ENCODE measurements at places on chromosomes 1 and 21.

- DNase-seq, result no peak
Measured at GRCh38 chr1:91523482-91523881, 22.8 kb downstream of the CDC7 start.

- no peak for DNase-seq
Measured at GRCh38 chr1:12457771-12458170, 160.2 kb downstream of the DHRS3 start.

DNA sequence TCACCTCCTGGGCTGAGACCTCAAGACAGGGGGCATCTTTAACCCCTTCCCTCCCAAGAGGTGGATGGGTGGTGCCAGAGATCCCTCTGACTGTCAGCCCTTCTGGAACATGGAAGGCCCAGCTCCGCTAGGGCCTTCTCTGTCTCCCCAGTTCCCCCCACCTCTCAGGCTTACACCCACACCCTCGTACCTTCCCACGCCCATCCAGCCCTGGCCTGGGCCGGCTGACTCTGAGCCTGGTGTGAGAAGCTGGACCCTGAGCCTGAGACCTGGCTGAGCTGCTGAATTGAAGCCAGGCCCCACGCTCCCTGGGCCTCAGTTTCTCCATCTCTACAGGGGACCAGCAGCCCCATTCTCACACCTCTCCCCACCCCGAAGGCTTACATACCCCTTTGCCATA is 5.4 kb downstream of the EPHA2 start:
- DNase-seq, result no peak

- DNase-seq, result no peak
Measured at GRCh38 chr1:36609241-36610027, 126.7 kb upstream of the CSF3R start.

- no peak for DNase-seq
Measured at GRCh38 chr1:19390901-19391595, 78.9 kb downstream of the SLC66A1 start.

DNA sequence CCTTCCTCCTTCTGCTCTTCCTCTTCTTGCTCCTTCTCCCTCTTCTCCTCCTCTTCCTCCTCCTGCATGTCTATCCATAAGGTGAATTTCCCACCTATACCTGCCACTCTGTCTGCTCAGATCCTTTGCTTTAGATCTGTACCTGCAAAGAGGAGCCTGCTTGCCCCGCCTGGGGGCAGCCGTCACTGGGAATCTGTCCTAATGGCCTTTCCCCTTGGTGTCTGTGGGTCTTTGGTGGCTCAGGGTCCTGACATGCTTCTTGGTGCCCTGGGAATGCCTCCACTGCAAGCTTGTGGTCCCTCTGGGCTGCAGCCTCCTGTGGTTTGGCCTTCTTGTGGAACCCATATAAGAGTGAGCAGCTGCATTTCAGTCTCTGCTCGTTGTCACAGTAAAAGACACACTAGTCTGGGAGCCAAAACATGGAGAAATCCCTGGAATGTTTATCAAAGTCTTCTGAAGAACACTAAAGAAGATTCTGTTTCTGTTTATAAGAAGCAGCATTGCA is 79.5 kb upstream of the CSF3R start:
- no peak for DNase-seq

GRCh38 chr1:151314137-151314875 is 12.9 kb downstream of the PI4KB start:
- DNase-seq, result no peak

DNA sequence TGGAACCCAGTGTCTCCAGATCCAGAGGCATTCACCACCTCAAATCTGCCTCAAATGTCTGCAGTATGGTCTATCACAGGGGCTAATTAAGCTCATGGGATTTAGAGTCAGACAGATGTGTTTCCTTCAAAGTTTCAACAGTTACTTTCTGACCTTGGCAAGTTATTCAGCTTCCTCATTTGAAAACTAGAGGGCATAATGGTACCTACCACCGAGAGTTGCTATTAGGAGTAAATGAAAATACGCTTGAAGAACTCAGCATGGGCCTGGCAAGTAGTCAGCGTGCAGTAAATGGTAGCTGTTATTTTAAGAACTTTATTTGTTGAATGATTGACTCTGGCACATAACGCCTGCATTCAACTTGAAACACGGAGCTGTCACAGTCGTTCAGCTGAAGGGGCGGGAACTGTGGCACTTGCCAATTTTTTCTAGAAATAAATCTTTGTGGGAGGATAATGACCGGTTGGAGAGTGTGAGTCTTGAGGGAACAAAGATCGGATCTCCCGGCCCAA is 1.2 kb upstream of the CAP1 start:
- DNase-seq, result no peak

DNA sequence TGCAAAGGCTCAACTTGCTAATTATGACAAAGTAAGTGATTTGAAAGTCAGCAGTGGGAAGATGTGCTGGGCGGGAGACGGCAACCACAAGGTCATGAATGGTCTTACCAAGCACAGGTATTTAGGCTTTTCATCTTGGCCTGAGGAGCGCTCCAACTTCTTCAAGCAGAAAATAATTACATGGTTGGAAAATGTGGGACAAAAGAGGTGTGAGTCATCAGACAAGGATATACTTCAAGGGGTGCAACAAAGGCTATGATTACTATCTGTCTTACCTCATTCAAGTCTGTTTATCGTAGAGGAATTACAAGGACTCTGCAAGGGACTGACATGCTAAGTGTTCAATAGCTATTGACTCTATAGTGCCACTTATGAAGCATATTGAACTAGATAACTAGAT is 2005.7 kb downstream of the MRPL39 start:
- no peak for DNase-seq

- no peak for DNase-seq
Measured at GRCh38 chr1:204826970-204827369, 43.7 kb upstream of the NFASC start.

GRCh38 chr1:164622068-164622845 is 63.3 kb downstream of the PBX1 start:
- no peak for DNase-seq

DNA sequence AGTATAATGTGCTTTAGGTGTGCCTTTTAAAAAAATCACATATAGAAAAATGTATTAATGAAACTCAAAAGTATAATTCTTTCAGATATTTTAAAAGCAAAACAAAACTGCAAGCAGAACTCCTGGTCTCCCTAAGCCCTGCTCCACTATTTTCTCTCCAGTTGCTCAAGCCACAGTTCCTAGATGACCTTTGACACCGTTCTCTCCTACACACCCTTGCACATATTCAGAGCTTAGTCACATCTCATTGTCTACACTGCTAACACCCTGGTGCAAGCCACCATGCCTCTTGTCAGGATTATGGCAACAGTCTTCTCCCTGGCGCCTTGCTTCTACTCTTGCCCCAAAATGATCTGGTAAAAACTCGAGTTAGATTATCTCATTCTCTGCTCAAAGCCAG is 50.2 kb upstream of the ROR1 start:
- DNase-seq, result no peak

- DNase-seq, result no peak
Measured at GRCh38 chr1:24418898-24419628, 3.5 kb downstream of the NIPAL3 start.

DNA sequence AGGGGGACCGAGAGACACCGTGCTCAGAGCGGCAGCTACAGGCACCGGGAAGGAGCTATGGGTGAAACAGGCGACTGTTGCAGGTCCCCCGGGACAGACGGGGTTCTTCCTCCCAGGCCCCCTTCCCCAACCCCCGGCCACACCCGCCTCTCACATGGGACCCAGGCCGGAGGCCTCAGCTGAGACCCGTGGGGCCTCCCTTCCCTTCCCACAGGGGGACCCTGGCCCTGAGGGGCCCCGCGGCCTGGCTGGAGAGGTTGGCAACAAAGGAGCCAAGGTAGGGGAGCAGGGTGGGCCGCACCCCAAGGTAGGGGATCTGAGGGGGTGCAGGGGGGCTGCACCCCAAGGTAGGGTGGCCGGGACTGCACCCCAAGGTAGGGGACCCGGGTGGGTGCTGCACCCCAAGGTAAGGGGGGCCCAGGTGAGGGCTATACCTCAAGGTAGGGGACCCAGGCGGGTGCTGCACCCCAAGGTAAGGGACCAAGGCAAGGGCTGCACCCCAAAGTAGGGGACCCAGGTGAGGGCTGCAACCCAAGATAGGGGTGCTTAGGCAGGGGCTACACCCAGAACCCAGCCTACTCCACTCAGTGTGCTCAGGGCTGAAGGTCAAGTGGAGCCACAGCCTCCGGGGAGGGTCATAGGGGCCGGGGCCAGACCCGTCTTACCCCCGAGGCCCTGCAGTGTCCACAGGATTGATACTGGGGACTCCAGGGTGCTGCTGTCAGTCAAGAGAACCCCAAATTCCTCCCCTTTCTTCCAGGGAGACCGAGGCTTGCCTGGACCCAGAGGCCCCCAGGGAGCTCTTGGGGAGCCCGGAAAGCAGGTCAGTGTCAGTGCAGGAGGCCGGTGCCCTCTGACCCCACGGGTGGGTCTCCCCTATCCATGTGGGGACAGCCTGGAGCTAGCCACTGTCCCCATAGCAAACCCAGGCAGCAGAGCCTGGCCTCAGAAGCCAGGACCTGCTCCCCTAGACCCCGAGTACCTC is 22.7 kb downstream of the COL6A2 start:
- no peak for DNase-seq

- no peak for DNase-seq
Measured at GRCh38 chr1:105664495-105664894, 1392.0 kb upstream of the PRMT6 start.

DNA sequence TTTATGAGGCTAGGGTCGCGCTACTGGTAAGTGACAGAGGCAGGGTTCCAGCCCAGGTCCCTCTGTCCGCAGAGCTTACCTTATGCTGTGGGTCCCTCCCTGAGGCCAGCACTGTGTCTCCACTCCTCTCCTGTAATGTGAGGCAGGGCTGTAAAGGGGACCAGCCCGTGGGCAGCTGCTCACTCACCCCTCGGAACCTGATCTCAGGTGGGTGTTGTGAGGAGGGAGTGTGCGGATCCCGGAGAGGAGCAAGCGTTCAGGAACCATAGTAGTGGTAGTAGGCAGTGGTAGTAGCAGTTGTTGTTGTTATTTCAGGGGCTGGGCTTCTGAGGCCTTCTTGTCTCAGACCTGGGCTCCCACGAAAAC is 1.7 kb downstream of the ZC3H12A start:
- no peak for DNase-seq

DNA sequence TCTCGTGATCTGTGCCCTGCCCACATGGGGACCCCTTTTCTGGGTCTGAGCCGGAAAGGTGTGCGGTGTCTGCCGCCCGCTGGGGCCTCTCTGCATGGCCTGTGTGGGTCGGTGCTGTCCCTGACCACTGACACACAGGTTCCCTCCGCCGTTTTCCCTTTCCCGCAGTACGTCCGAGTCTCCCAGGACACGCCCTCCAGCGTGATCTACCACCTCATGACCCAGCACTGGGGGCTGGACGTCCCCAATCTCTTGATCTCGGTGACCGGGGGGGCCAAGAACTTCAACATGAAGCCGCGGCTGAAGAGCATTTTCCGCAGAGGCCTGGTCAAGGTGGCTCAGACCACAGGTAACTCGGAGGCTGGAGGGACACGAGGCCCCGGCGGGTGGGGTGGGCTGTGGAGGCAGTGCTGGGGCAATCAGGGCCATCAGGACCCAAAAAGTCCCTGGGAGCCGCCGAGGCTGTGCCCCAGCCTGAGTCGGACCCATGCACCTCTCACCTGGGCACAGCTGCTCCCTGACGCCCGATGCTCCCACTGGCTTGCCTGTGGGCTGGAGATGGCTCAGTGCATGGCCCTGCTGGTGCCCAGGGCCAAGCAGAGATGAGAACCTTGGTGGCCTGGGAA is 13.3 kb downstream of the TRPM2 start:
- DNase-seq, result no peak

DNA sequence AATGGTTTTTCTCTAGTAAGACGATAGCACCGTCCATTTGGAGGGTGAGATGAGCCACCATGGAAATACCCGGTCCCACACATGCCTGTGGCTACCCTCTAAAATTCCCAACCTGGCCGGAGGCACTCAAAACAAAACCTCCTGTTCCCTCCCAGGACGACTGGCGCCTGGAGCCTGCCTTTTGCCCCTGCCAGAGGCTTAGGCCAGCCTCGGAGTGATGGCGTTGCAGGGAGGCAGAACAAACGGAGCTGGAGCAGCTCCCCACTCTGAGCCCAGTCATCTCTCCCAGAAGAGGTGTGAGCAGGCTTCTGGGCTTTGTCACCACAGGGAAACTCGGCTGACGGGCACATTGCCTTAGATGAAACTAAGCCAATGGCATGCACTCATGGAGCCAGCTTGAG is 213.7 kb upstream of the HOOK1 start:
- no peak for DNase-seq

GRCh38 chr1:221514806-221515205 is 227.1 kb downstream of the DUSP10 start:
- DNase-seq, result no peak

- DNase-seq, result no peak
Measured at GRCh38 chr1:204495078-204495753, 611 bp upstream of the PIK3C2B start.

DNA sequence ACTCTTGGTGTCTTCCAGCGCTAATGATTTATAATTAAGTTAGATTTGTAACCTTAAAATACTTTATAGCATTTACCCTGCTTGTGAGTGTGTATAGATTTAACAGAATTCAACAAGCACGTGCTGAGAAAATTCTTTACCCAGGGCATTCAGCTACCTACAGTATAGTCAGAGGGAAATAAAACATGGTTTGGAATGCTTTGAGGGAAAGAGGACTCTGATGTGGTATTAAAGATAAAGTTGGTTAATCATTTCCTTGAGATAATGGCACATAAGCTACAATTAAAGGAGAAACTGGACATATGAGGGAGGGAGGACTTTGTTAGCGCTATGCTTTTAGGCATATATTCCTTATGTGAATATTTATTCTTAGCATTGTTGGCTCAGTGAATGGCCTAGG is 26.4 kb upstream of the IL12RB2 start:
- no peak for DNase-seq

All from cortex of kidney (tissue), 1 donor.